ENCODE measurements at places on chromosomes 1 and 21.

DNA sequence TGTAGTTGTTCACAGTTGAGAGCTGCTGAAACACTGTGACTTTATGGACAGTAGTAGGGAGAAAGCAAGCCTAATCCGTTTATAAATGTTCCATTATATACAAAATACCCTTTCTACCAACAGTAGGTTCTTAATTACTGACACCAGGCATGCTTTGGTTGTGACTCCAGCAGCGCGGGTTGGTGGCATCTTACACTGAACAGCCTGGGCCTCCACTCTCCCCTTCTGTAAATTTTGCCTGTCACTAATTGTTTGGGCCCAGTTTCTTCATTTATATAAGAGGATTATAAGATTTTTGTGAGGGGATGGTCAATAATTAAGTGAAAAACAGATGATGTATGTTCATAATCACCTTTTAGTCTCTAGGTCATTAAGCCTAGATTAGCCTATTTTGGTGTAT, 58.2 kb downstream of the ITSN1 start:
- DNase-seq, result no peak

GRCh38 chr21:18614303-18614702, 210.7 kb upstream of the TMPRSS15 start:
- no peak for DNase-seq

DNA sequence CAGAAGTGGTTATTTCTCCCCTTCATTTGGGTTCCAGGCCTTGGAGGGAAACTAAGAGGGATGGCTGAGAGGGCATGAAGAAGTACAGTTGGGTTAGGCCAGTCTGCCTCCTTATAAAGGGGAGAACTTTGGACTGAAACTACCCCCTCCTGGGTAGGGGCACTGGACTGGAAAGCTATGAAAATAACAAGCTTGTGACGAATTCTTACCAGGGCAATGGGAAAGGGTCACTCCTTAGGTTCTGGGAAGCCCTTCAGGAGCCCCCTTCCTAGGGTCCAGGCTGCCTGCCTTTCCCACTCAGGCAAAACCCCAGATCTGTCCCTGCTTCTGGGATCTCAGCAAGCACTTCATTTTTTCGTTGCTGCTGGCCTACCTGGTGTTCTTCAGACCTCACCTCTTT, 9.8 kb upstream of the P3R3URF start:
- no peak for DNase-seq

- no peak for DNase-seq
These were observed 612 bp upstream of the CD52 start for GRCh38 chr1:26317146-26317545.

GRCh38 chr1:43396059-43396458, 6.4 kb downstream of the SZT2 start:
- no peak for DNase-seq

DNA sequence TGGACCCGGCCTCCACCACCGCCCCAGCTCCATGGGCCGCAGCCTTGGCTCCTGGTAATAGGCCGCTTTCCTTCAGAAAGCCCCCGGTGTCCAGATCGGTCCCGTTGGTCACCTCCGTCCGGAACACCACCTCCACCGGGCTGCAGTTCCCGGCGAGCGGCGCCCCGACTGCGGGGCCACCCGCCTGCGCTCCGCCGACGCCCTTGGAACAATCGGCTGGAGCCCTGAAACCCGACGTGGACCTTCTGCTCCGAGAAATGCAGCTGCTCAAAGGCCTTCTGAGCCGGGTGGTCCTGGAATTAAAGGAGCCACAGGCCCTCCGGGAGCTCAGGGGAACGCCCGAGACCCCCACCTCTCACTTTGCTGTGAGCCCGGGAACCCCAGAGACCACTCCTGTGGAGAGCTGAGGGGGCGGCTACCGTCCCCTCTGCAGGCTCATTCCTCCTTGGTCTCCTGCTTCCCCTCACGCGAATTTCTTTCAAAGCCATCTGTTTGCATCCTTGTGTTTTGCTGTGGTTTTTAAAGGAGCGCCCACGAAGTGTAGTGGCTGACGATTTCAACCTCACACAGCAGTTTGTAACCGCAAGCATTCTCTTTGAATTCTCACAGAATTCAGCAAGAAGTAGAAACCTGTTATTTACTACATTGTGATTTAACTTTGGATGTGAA, 6.0 kb downstream of the FCRLB start:
- DNase-seq, result no peak

- DNase-seq, result no peak
These were observed 442.9 kb downstream of the PTPRC start for GRCh38 chr1:199081739-199082138.

DNA sequence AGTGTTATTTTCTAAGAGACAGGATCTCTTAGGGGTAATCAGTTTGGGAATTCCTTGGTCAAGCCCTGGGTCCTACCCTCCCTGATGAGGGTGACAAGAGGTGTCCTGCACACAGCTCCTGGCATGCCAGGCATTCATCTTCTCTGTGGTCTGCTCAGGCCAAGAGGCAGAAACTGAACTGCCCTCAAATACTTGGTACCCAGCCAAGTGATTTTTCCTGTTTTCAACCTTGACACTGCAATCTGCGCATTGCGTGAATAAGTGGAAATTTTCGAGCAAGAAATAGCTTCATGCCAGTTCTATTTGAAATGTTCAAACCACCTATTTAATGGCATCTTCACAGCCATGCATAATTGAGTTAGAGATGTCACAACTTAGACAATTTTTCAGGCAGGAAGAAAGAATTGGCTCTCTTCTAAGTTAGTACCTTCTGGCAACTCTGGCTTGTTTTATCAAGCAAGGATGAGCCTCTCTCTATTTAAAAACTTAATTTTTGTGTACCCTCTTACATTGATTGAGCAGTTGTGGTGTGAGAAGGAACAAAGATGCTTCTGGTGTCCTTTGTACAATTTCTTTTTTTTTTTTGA, 27.0 kb downstream of the DNM3 start:
- no peak for DNase-seq

GRCh38 chr21:45959779-45960390, 21.7 kb upstream of the COL6A1 start:
- no peak for DNase-seq

DNA sequence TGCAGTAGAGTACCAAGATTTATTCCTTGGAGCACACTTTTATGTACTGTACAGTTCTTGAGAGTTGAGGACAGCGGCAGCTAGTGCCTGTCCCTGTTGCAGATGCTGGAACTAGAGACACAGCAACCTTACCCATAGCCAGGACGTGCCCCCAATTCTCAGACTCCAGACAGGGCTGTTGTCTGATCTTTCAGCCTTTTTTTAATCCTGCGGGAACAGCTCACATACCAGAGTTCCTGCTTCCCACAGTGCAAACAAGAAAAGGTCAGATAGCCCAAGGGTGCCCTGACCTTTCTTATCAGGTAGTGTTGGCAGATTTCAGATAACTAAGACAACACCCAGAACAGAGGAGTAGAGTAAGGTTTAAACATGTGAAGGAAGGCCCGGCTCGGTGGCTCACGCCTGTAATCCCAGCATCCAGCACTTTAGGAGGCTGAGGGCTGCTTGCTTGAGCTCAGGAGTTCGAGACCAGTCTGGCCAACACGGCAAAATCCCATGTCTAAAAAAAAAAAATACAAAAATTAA, 78.5 kb downstream of the DOP1B start:
- DNase-seq, result no peak

DNA sequence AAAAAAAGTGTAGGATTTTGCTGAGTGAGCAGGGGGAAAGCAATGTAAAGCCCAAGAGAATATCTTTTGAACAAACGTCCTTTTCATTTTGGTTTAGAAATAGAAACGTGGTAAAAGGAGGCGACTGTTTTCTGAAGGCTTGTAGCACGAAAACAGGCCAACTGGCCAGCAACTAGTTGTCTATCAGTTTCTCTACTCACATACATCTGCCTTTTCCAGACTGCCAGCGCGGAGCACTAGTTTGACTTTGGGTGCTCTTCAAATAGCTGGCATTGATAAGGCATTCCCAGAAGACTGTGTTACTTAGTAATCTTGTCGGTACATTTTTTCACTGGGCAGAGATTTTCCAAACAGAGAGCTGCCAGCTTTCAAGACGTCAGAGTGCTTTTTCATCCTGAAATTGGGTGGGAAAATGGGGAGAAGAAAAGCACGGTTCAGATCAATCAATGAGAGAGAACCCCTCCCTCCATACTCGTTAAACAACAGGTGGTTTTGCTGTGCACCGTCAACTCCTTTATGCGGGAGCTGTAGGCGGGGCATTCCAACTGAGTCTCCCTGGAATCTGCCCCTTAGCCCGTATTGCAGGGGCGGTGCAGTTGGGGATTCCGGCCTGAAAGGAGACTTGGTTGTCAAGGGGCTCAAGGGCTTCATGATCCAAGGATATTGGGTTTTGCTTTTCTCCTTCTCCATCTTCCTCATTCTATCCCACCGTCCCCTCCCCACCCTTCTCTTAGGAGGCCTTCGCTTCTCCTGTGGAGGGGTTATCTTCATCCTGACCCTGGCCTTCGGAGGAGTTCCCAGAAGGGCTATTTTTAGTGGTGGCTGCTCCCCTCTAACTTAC, 884 bp upstream of the LRRC8C start:
- no peak for DNase-seq

DNA sequence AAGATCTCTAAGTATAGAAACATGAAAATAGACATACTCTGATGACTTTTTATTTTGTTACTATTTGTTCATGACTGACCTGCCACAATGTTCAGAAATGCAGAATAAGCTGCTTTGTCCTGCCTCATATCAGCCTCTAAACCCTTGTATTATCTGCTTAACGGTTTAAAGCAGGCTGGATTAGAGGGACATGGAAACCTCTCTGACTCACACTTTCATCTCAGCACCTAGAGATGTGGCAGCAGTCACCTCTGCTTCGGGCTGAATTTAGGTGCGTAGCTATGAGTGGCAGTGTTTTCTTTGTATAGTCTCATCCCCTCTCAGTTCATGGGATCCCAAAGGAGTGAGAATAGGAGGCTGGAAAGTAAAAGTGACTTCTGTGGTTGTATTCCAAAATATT, 255.4 kb downstream of the RGS7 start:
- no peak for DNase-seq

- no peak for DNase-seq
These were observed 108.3 kb downstream of the HIVEP3 start for GRCh38 chr1:41810446-41810845.

DNA sequence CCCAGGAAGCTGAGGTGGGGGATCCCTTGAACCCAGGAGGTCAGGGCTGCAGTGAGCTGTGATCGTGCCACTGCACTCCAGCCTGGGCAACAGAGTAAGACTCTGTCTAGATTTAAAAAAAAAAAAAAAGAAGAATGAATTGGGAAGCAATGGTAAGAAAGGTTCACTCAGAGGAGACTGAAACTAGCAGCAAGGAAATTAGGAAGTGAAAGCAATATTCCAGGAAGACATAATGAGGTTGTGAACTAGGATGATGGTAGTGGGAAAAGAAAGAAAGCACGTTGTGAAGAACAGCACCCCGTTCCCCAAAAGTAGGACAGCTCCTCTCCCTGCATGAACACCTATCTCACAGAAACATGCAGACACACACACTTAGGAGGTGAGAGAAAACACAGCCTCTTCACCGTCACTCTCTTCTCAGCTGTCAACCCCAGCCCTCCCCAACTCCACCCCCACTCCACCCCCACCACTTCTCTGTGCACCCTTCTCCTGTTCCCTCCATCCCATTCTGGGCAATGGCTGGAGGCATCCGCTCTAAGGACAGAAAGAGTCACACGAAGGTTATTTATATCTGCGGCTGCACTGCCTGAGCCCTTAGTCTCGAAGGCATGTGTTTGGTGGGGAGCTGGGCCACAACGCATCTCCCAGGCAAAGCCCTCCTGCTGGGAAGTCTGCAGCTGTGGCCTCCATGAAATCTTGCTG, 101.8 kb upstream of the LPGAT1 start:
- DNase-seq, result no peak

- no peak for DNase-seq
These were observed 14.0 kb downstream of the SLC1A7 start for GRCh38 chr1:53128401-53128800.

- DNase-seq, result no peak
These were observed 104.2 kb downstream of the SIM2 start for GRCh38 chr21:36803051-36803645.

DNA sequence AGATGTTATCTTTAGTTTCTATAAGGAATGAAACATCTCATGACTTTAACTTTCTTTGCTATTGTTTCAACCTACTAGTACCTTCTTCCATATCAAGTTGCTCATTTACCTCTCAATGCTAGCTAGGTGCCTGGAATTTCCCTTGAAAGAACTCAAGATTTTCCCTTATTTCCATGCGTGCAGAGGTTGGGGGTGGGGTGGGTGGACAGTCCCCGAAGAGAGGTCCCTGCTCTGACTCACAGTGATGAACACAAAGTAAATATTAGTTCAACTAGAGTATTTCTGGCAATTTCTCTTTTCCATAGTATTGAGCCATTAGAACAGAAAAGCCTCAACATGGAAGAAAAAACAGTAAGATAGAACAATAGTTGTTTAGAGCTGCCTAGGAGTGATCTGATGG, 239.0 kb upstream of the ZP4 start:
- DNase-seq, result no peak

- DNase-seq, result no peak
These were observed 168.0 kb upstream of the NR5A2 start for GRCh38 chr1:199859491-199859933.

GRCh38 chr1:194968916-194969315, 1639.3 kb downstream of the KCNT2 start:
- DNase-seq, result no peak

DNA sequence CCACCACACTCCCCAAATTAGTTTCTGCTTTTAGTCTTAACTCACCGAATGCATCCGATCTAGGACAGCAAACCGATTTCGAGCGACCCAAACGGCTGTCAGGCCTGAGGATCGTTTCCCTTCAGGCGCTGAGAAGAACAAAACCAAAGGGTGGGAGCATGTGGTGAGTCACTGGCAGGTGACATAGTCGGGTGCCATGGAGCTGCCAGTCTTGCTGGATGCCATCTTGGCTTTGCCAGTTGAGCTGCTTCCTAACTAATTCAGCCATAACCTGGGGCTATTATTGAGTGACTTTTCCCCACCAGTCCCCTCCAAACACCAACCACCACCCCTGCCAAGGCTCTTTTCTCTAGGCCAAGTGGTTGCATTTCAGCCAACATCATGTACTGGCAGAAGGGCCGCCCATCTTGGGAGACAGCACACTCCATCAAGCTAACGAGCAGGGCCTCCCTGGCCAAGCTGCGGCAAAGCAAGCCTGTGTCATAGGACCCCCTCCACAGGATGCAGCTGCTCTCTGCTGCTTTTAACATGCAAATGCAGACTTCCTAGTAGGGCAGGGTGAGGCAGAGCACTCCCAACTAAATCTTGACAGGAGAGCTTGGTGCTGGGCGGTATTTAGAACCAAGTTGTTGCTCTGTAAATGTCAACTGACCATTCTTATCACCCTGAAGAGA, 22.3 kb upstream of the PEX19 start:
- DNase-seq, result no peak

Data from NCI-H187 treated with DMSO at 0.1 percent for 48 hours (cell line).